H4 (cell line): ENCODE measurements at places on chromosomes 16 and 17. TPM values are rescaled to one million over a fixed set of nuclear protein-coding genes. Genes with fewer than 3 reads are reported as not detected.

Gene GSE1
- total RNA-seq, result 8.0 and 11.9 TPM in 2 replicates

Gene SPNS2
- 0.06 and 0.52 TPM in 2 replicates for total RNA-seq

Gene CCDC154
- total RNA-seq, result not detected in 2 replicates

Gene NDEL1
- total RNA-seq, result 16.1 and 31.8 TPM in 2 replicates

Gene PIGQ
- total RNA-seq, result 7.6 and 7.7 TPM in 2 replicates

Gene DNAH2
- 0.10 and 0.12 TPM in 2 replicates for total RNA-seq

Gene GSDMA
- not detected in 2 replicates for total RNA-seq

Gene WFIKKN1
- not detected in 2 replicates for total RNA-seq

Gene EPOP
- total RNA-seq, result 3.2 and 3.5 TPM in 2 replicates

Gene SGCA
- total RNA-seq, result 0.45 TPM in 1 of 2 replicates, not detected in the other

Gene NLRC3
- total RNA-seq, result not detected in 2 replicates

Gene CHST6
- total RNA-seq, result 0.04 TPM in 2 replicates

Gene PIMREG
- 30.7 and 50.8 TPM in 2 replicates for total RNA-seq

Gene UNC13D
- 1.9 and 2.9 TPM in 2 replicates for total RNA-seq

Gene CACNG3
- not detected in 2 replicates for total RNA-seq

Gene CCL1
- total RNA-seq, result not detected in 2 replicates

Gene FOXC2
- 0.12 and 0.60 TPM in 2 replicates for total RNA-seq

Gene ADAMTS18
- 0.10 and 0.21 TPM in 2 replicates for total RNA-seq

Gene NHLRC4
- total RNA-seq, result 0.06 and 0.43 TPM in 2 replicates

Gene ERN2
- total RNA-seq, result not detected in 2 replicates

Gene PLK1
- 53.2 and 65.5 TPM in 2 replicates for total RNA-seq

Gene SNX20
- not detected in 2 replicates for total RNA-seq

Gene IST1
- 220 and 229 TPM in 2 replicates for total RNA-seq

Gene RAB34
- total RNA-seq, result 233 and 275 TPM in 2 replicates

Gene LPO
- not detected in 2 replicates for total RNA-seq

Gene TANC2
- 3.1 and 3.8 TPM in 2 replicates for total RNA-seq

Gene SPN
- 0.70 and 2.8 TPM in 2 replicates for total RNA-seq

Gene LRRC46
- 0.27 and 0.35 TPM in 2 replicates for total RNA-seq

Gene TMIGD1
- not detected in 2 replicates for total RNA-seq

Gene RBFOX1
- total RNA-seq, result 0.31 TPM in 1 of 2 replicates, not detected in the other

Gene MYH1
- total RNA-seq, result not detected in 2 replicates

Gene DLG4
- total RNA-seq, result 2.3 and 3.9 TPM in 2 replicates

Gene PRCD
- total RNA-seq, result not detected in 2 replicates
